ENCODE measurements at places on chromosomes 3 and 15.

DNA sequence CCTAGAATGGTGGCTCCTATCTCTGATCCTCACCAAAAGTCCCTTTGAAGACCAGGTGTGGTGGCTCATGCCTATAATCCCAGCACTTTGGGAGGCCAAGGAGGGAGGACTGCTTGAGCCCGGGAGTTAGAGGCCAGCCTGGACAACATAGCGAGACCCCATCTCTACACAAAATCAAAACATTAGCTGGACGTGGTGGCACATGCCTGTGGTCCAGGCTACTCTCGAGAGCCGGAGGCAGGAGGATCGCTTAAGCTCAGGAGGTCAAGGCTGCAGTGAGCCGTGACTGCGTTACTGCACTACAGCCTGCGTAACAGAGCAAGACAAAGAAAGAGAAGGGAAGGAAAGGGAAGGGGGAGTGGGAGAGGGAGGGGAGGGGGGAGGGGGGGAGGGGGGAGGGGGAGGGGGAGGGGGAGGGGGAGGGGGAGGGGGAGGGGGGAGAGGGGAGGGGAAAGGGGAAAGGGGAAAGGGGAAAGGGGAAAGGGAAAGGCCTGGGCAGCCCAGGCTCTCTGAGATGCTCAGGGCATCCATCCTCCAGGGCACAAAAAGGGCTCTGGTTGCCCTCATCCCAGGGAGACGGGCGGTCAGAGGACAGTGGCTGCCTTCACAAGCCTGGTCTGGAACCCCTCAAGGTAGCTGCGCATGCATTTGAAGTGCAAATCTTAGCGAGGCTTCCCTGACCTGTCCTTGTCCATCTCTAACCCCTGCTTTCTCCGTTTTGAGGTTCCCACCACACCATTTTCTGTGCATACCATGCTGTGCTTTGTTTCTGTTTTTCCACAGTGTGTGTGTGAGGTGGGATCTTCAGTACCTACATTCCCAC lies 76.1 kb downstream of the LDHAL6B start:
- DNase-seq, result no peak

GRCh38 chr3:146650691-146651442 lies 45.7 kb upstream of the PLSCR5 start:
- no peak for DNase-seq

DNA sequence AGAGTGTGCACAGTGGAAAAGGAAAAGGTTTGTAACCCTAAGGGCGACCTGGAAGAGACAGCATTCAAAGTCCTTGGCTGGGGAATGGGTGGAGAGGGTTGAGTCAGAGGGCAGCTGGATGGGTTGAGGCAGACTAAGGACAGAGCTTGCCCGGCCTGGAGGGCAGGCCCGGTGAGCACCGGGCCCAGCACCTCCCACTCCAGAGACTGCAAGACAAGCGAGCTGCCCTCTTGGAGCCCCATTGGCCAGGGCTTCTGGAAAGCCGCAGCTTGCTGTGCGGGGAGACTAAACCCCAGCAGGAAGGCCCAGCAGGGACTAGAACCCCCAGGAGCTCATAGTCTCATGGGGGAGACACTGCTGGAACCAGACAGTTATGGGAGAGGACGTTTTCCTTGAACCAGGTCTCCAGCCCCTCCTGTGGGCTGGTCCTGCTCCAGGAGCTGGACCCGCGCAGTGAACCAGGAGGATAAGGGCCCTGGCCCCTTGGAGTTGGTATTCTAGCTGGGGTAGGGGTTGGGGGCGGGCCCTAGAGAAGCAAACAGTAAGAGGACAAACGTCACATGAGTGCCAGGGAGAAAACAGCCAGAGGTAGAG lies 59.1 kb downstream of the RGMA start:
- no peak for DNase-seq

DNA sequence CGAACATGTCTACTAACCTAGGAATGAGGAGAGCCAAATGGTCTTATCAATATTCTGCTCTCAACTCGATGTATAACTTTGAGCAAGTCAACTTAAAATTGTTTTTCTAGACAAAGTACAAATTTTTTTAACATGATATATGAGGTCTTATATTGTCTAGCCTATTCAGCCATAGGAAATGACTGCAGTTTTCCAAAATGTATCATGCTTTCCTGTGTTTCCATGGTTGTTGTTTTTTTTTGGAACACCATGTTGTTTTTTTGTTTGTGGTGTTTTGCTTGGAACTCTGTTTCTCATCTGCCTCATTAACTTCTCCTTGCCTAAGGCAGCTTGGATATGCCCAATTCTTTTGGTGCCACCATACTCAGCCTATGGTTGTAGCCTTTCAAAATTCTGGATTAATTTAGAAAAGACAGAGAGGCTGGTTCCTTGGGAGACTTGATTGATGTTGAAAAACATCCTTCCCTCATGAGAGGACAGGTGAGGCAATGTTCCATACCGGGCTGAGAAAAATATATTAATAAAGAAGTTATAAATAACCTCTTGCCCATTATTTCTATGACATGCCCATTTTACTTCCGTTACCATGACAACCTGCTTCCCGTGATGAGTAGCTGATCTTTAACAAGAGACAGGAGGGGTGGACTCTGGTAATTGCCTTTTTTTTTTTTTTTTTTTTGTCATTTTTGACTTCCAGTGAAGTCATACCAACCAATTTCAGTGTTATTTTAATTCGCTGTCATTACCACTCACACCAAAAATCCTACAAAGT lies 687.9 kb upstream of the GRM7 start:
- no peak for DNase-seq

DNA sequence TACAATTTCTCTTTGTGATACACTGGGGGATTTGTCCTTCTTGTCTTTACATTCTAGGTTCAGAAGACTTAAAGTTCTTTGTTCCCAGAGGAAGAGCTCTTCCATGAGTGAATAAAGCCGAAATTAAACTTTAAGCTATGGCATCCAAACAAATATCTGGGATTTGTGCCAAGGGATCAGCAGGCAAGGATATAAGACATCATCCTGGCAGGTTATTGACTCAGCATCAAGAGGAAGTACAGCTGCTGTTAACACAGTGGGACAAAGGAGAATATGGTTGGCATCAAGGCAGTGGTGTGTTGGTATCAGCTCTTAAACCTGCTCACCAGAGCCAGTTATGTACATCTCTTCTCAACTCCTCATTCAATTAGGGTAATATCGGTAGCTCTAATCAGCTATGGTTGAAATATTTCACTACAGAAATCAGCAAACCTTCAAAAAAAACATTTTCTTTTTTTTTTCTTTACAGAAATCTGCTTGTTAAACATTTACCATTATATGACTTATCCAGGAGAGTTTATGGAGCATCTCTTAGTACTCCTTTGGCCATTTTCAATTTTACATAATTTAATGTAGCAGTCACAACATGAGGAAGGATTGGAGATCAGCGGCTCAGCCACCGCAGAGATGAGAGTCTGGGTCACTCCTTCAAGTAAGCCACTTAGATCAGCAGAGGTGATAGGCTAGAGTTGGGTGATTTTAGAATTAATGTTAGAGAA lies 1198.6 kb upstream of the EPHA6 start:
- DNase-seq, result no peak

GRCh38 chr3:152266221-152266995 lies 2.3 kb upstream of the MBNL1 start:
- DNase-seq, result no peak

DNA sequence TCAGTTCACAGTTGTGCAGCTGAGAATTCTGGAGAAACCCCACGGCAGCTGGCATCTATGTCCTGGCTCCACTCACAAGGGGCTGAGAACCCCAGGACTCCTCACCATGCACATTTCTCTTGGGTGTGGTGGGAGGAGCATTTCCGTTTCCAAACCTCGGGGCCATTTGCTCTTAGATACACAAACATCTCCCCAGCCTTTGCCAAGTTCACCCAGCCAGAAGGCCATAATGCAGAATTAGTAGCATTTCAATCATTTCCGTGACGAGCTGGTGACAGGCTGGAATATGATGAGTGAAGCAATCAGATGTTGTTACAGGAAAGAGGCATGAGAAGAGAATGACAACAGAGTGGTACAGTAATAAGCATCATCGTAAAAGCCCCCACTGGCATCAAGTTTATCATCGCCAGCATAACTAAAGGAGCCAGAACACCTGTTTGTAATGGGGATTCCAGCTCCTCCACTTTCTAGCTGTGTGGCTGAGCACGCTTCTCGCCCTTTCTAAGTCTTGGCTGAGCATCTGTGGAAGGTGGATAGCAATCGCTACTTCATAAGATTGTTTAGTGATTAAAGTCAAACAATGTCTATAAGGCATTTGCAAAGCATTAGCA lies 82.0 kb downstream of the LIPC start:
- no peak for DNase-seq

- no peak for DNase-seq
Measured at GRCh38 chr15:68429691-68430470, 2.1 kb downstream of the ITGA11 start.

DNA sequence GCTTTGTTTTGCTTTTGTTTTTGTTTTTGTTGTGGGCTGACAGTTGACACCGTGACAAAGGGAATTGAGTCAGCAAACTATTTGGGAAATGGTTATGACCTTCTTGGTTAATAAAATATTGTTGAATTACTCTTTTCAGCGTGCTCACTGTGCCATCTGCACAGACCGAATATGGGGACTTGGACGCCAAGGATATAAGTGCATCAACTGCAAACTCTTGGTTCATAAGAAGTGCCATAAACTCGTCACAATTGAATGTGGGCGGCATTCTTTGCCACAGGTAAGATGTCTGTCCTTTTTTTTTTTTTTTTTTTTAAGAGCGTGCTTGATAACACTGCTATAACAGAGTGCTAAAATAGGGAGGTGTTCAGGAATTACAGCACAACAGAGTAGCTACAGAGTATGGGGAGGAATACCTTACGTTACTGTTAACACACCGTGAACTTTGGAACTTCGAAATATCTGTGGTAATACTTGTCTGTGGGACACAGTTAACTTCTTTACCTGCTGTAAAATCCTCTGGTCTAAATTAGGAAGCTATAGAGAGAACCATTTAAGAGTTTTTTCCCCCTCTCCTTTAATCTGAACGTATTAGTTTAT lies 48.2 kb downstream of the PRKCI start:
- no peak for DNase-seq

DNA sequence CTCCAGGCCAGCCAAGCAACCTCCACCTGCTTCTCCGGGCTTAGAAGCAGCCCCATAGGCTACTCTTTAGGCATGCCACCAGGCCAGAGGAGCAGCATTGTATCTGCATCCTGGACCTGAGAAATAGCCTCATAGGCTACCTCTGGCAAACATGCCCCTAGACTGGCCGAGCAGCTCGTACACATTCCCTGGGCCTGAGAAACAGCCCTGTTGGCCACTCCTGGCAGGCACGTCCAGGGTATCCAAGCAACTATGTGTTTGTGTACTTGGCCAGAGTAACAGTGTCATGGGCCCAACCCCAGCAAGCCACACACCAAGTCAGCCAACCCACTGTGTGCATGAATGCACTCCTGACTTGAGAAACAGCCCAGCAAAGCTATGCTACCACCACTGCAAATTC lies 498.7 kb upstream of the CDIN1 start:
- DNase-seq, result no peak

DNA sequence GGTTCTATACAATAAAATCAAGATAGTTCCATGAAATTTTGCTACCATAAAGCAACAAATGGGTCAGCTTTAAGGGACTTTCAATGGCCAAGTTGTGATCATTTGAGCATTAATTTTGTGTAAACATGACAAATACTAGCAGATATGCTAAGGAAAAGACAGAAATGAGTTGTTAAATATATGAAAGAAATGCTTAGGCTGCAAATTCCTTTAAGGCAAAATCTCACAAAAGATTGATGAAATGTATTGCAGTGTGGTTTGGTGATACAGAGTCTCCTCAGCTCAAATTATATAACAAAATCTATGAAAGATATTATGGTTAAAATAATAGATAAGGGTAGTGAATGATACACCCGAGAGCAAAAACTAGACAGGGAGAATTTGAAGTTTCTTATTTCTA lies 377.2 kb downstream of the RAP2B start:
- DNase-seq, result no peak

DNA sequence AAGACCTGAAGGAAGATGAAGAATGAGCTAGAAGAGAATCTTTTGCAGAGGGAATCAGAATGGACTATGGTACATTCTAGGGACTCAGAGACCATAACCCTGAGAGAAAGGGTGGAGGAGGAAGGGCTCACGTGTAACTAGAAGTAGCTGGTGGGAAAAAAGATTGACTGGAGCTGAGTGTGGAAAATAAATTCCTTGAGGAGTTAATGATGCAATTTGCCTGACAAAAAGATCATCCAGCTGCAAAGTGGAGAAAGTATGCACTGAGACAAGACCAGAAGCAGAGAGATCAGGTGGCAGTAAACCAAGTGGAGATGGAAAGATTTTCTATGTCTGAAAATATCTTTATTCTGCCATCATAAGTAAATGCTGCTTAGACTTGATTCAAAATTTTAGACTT lies 52.9 kb upstream of the TBL1XR1 start:
- no peak for DNase-seq

DNA sequence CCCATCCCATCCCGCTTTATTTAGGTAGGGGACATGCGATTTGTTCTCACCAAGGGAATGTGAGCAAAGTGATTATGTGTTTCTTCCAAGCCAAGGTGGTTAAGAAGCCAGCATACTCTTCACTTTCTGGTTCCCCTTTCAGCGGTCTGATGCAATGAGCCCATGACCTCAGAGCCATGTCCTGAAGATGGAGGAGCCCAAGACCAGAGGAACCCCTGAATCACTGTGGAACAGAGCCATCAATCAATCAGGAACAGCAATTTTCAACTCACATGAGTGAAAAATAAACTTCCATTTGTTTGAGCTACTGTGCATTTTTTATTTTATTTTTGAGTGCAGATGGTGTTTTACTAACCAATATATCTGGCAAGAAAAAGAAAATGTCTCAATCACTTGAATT lies 10.8 kb downstream of the THRB start:
- no peak for DNase-seq

- DNase-seq, result no peak
Measured at GRCh38 chr3:77041811-77042210, 1.9 kb downstream of the ROBO2 start.

- DNase-seq, result no peak
Measured at GRCh38 chr15:27903405-27903804, 195.7 kb downstream of the OCA2 start.

- no peak for DNase-seq
Measured at GRCh38 chr3:52210550-52211046, 12.6 kb downstream of the ALAS1 start.

DNA sequence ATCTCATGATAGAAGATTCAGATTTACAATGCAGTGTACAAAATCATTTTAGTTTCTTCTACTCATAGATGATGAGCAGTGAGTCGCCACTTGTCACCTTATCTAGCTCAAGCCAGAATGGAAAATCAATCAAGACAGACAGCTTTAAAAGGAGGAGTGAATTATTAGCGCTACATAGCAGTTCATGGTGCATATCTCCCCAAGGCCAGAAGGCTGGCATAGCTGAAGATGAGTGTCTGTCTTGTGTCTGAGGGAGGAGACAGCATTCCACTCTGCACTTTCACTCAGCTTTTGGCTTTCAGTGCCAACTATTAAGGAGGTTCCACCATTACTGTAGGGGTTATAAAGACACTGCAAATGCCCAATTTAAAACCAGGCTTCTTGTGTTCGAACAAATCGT lies 804.1 kb upstream of the LMCD1 start:
- no peak for DNase-seq
